Activated CD8-positive, alpha-beta memory T cell treated with anti-CD3 and anti-CD28 coated beads, Interleukin-2, amount 10 ng/mL, durations not matched to agents 7 days and 5 days (primary cell): ENCODE measurements at places on chromosomes 16 and 17.

DNA sequence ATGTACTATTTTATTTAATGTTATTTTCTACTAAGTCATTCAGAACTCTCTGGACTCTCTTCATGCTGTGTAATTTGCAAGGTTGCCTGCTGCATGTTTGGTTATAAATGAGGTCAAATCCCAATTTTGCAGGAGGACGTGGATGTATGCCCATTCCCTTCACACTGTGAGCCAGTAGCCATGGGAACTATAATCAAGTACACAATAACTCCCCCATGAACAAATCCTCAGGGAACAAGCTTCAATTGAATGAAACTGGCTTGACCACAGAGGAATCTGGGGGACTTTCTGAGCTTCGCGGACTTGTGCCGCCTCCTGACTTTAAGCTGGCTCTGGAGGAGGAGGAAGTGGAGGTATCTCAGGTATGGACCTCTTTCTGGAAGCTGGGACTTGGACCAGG is 14.6 kb upstream of the KCTD13 start:
- no peaks in the 10 kb centered on the region for H3K36me3 ChIP-seq
- DNase-seq: no peak
- peaks cover 6% of the 10 kb centered on the region for H3K27me3 ChIP-seq

DNA sequence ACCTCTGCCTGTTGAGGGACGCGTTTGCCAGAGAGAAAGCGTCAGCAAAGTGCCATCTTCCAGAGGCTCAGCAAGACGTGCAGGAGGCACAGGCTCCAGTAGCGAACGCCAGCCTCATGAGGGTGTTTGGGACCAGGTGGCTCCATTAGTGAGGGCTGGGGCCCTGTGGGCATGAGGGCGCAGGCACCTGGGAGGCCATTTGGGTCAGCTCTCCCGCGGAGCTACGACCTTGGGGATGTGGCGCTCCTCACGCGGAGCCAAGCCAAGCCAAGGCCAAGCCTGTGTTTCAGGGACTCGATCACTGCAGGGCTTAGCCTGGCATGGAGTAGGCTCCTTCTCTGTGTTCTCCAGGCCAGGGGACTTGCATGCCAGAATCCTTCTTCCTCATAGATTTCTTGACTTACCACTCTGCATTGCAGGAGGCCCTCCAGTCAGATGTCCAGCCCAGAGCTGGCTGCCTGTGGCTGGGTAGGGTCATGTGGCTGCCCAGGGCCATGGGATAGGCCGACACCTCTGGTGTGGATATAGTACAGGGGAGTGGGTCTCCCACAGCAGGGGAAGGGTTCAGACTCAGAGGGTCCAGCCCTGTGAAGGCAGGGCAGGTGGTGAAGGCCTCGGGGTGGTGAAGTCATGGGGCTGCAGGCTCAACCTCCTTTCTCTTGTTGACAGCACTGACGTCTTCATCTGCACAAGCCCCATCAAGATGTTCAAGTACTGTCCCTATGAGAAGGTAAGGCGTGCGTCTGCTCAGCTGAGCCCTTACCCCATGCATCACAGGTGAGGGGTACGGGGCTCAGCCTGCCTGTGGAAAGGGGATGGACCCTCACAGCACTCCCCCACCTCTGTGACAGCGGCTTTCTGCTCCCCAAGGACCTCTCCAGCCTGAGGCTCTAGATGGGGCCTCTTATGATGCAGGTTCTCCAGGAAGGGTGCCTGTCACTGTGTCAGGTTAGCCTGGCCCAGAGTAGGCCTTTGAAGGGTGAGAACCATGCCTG is 19.6 kb downstream of the NT5M start:
- no peaks in the 10 kb centered on the region for H3K27me3 ChIP-seq
- H3K4me3 ChIP-seq: no peak overlapping the region
- no peak for DNase-seq
- H3K4me1 ChIP-seq: no peaks in the 10 kb centered on the region
- no peak overlapping the region for H3K27ac ChIP-seq

DNA sequence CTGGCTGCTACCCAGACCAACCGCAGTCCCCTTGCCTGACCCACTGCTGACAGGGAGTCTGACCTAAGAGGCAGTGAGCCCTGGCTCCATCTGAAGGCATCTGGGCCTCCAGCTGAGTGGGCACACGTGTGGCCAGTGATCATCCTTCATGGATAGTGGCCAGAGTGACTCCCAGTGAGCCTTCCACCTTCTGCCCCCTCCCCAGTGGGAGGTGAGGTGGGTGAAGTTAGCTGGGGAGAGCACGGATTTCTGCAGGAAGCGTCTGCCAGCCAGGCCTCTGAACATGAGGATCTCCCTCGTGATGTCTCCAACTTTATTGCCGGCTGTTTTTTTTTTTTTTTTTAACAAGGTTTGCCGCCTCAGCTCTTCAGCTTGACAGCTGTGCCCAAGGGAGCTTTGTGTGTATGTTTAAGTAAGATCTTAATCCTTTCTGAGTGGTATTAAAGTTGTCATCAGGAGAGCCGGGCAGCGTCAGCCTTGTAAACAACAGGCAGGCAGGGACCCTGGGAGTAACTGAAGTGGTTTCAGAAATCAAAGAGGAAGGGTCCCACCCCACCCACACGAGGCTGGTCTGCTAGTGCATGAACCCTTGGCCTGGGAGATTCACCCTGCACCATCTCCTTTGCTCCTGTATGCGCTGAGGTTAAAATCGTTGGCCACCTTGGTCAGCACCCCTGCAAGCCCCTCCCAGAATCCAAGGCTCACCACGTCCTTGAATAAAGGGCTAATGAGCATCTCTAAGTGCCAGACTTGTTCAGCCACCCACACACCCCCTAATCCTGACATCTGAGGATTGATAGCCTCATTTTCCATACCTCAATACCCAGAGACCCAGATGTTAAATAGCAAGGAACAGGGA is 33.3 kb downstream of the RHBDL3 start:
- H3K27me3 ChIP-seq: peaks cover 4% of the 10 kb centered on the region
- H3K4me1 ChIP-seq: no peaks in the 10 kb centered on the region
- DNase-seq: no peak
- no peak overlapping the region for H3K4me3 ChIP-seq

- DNase-seq: no peak
- H3K27me3 ChIP-seq: no peaks in the 10 kb centered on the region
- peaks cover 60% of the 10 kb centered on the region for H3K4me1 ChIP-seq
Measured at GRCh38 chr16:3098459-3099394, at the start of gene ZSCAN10. ZSCAN10 (minus strand) TSS chr16:3099294; CDS start chr16:3092937, 6,357 bp downstream.

DNA sequence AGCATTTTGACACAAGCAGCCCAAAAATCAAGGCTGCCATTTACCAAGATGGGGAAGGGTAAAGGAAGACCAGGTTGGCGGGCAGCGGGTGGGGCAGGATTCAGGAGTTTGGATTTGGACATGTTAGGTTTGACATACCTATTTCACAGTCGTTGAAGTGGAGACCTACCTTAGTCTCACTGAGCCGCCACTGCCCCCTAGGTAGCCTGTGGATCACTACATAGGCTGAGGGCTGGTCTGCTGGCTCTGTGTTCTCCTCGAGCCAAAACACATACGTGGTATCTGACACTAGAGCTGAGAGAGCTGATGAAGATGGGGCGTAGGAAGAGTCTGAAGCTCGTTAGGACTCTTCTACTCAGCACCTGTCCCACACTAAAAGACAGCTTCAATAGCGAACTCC is 115.1 kb downstream of the HIC1 start:
- peak overlapping the region; percentile 15 for H3K27ac ChIP-seq
- peaks cover 29% of the 10 kb centered on the region for H3K36me3 ChIP-seq
- H3K4me1 ChIP-seq: peaks cover 18% of the 10 kb centered on the region
- no peaks in the 10 kb centered on the region for H3K27me3 ChIP-seq
- DNase-seq: peak; percentile 51

DNA sequence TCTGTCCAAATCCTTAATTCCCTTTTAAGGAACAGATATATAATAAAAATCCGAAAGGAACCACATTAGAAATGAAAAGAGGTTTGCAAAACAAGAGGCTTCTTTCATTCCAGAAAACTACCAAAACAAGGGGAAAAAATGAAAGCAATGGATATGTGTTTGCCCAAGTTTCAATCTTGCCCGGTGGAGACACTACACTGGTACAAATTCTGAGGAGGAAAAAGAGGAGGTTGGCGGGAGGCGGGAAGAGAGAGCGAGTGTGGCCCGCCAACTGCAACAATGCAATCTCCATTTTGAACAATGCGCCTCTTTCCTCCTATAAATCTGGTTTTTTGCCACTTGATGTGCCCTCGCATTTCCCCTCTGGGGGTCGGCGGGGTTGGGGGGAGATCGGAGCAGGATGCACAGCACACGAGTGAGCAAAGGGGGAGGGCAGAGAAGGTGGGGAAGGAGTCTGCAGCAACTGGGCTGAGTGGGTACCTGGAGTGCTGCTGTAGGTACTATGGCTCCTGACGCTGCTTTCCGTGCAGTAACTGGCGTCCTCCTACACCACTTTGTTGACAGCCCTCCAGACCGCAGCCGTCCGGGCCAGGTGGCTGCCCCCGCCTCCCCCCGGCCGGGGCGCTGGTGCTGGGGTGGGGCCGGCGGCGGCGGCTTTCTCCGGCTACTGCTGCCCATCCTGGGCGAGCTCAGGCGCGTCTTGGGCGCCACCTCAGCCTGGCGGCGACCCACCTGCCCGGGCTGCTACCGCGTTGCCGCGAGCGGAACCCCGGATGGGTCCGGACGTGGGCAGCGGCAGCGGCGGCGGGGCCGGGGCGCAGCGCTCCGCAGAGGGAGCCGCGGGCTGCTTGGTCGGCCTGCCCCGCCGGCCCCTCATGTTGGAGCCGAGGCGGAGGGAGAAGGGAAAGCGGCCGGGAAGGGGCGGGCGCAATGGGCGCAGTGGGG is 93.8 kb upstream of the PLEKHM1 start:
- peaks cover 24% of the 10 kb centered on the region for H3K36me3 ChIP-seq
- DNase-seq: peak; percentile 87
- peaks cover 35% of the 10 kb centered on the region for H3K4me1 ChIP-seq

DNA sequence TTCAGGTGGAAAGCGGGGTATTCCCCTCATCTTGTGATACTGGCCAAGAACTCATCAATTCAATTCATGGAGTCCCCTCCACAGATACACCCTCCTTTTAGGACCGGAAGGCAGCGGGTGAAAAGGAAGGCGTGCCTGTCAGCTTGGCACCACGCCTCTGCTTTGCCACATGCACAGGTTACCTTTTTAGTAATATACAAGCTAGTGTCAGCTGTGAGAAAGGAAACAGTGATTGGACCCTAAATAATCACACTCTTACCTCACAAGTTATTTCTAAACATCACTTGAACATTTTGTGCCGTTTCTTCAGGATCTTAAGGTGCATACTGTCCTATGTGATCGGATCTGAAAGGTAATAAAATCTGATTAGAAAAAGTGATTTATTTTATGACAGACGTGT is 15.7 kb downstream of the ZDHHC7 start:
- H3K36me3 ChIP-seq: peaks cover 17% of the 10 kb centered on the region
- peaks cover 10% of the 10 kb centered on the region for H3K4me1 ChIP-seq
- no peak for DNase-seq
- H3K27ac ChIP-seq: peak overlapping the region; percentile 22

DNA sequence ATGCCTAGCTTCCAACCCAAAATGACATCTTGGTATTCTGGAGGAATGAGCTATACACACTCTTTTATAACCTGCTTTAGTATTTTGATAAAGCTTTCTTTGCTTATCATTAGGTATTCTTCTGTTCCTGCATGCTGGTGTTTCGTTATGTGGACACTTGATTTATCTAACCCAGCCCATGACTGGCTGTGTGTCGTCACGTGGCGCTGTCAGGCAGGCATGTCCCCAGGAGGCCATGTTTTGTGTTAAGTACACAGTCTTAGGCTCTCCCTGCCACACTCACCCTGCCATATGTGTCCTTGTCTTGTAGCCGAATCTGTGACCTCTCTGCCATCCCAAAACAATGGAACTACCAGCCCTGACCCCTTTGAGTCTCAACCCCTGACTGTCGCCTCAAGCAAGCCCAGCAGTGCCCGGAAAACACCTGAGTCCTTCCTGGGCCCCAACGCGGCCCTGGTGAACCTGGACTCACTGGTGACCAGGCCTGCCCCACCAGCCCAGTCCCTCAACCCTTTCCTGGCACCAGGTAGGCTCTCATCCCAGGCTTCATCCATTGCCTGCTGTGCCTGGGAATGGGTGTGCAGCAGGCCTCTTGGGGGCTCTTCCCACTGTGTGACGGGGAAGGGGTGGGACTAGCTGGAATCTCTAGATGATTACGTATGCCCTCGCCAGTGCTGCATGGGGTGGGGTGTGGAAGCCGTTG is 30.8 kb downstream of the B9D1 start:
- H3K27ac ChIP-seq: no peak overlapping the region
- no peaks in the 10 kb centered on the region for H3K36me3 ChIP-seq
- H3K4me3 ChIP-seq: no peak overlapping the region
- H3K4me1 ChIP-seq: peaks cover 5% of the 10 kb centered on the region
- no peaks in the 10 kb centered on the region for H3K27me3 ChIP-seq

- peak overlapping the region; percentile 32 for H3K4me3 ChIP-seq
- peak; percentile 84 for DNase-seq
- H3K36me3 ChIP-seq: peaks cover 9% of the 10 kb centered on the region
- H3K27me3 ChIP-seq: no peaks in the 10 kb centered on the region
Measured at GRCh38 chr17:47220531-47220999, 11.4 kb downstream of the MYL4 start.

DNA sequence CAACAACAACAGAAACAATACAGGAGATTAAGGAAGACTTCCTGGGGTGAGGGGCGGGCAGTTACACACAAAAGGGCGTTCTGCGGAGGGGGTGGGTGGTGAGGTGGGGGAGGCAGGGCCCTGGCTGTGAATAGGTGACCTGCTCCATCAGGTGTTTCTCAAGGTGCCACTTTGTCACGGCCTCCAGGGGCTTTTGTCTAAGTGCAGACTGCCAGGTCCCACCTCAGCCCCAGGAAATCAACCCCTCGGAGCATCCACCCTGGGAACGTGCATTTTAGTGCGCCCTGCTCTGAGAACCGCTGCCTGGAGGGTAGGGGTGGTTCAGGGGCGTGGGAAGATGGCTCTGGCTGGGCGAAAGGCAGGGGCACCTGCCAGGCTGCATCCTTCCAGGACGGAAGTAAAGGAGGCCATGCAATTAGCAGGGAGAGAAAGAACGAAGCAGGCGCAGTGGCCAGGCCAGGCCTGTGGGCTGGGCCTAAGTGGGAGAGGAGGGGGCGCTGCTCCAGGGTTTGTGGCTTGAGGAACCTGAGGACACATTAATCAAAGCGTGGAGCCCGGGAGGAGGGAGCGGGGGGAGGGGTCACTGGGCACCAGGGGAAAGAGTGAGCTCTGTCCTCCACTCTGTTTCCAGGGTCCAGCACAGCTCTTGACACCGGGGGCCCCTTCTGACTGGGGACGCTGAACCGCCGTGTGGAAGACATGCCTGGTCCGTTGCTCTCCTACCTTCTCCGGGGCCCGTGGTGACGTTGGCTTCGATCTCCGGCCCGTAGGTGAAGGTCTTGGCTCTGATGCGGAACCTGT is 49.4 kb upstream of the CDC42EP4 start:
- no peaks in the 10 kb centered on the region for H3K27me3 ChIP-seq
- no peak overlapping the region for H3K4me3 ChIP-seq
- no peak for DNase-seq
- H3K4me1 ChIP-seq: no peaks in the 10 kb centered on the region
- H3K36me3 ChIP-seq: no peaks in the 10 kb centered on the region

- H3K27me3 ChIP-seq: no peaks in the 10 kb centered on the region
- no peaks in the 10 kb centered on the region for H3K4me1 ChIP-seq
- no peak overlapping the region for H3K27ac ChIP-seq
- peaks cover 1% of the 10 kb centered on the region for H3K36me3 ChIP-seq
- H3K4me3 ChIP-seq: no peak overlapping the region
Measured at GRCh38 chr17:19670908-19671307, 22.4 kb downstream of the ALDH3A2 start.
